ENCODE measurements at places on chromosomes 5 and 9.

DNA sequence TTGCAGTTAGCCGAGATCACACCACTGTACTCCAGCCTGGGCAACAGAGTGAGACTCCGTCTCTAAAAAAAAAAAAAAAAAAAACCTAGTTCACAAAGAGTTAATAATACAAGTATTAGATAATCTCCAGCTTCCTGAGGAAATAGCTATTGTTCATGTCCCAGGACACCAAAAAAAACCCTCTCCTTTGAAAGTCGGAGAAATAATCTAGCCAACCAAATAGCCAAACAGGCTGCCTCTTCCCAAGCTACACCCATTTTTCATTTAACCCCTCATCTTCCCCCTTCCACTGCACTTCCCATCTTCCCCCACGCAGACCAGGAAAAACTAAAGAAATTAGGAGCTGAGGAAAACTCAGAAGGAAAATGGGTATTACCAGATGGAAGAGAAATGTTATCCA is 23.6 kb downstream of the CNOT8 start:
- no peak for DNase-seq

DNA sequence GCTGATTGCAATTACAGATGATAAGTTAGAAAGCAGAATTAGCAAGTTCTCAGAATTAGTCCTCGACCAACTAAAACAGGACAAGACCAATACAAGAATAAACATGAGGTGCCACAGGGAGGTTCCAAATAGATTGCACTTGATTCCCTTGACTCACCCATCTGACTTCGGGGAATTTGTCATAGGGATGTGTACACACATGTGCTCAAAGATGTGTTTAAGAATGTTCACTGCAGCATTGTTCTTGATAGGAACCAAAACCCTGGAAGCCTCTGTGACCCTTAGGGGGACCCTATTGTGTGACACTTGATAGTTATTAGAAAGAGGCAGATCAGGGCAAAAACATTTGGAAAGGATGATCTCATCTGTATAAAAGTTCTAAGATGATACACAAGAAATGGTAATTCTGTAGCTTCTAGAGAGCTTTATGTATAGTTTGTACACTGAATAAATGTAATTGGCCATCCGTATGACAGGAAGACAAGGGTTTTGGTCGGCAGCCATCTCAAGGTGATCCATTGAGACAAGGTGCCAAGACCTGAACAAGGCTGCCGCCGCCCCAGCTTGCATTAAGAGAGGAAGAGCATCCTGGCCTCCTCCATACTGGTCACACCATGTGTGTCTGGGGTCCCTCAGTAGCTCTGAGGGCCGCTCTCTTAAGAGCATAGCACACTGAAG is 48.2 kb upstream of the GARNL3 start:
- no peak for DNase-seq

GRCh38 chr5:6715271-6715670 is 2.0 kb downstream of the TENT4A start:
- no peak for DNase-seq

DNA sequence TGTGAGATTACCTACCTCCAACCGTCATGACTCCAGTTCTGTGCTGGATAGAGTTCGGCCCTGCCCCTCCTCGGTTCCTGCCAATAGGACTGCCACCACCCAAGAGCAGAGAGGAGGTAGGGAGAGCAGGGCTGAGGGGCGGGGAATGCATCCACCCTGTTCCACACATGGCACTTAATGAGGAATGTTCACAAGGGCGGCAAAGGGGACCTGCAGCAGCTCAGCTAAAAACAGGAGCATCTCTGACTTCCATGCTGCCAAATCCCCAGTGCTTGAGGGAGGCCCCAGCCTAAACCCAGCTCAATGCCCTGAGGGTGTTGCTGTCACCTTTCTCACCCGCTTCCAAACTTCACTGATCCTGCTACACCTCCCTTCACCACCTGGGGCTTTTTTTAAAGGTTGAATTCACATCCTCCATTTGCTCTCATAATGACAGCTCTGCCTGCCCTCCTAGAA is 7.8 kb upstream of the DELE1 start:
- no peak for DNase-seq

DNA sequence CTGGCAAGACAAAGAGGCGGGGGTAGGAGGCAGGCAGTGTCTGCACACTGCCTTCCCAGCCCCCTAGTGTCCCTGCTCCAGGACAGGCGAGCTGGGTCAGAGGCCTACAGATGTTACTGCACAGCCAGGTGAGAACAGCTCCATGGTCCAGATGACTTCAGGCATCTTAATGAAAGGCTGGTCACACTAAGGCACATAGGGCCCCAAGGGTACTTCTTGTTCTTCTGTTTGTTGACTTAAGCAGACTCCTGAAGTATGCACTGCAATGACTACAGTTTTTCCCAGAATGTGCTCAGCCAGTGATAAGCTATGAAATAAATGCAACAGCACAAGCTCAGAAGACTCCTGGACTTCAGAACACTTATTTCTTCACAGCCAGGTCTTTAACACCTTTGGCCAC is 27.4 kb downstream of the ATPSCKMT start:
- no peak for DNase-seq

GRCh38 chr9:122058709-122059108 is 34.4 kb downstream of the TTLL11 start:
- no peak for DNase-seq

DNA sequence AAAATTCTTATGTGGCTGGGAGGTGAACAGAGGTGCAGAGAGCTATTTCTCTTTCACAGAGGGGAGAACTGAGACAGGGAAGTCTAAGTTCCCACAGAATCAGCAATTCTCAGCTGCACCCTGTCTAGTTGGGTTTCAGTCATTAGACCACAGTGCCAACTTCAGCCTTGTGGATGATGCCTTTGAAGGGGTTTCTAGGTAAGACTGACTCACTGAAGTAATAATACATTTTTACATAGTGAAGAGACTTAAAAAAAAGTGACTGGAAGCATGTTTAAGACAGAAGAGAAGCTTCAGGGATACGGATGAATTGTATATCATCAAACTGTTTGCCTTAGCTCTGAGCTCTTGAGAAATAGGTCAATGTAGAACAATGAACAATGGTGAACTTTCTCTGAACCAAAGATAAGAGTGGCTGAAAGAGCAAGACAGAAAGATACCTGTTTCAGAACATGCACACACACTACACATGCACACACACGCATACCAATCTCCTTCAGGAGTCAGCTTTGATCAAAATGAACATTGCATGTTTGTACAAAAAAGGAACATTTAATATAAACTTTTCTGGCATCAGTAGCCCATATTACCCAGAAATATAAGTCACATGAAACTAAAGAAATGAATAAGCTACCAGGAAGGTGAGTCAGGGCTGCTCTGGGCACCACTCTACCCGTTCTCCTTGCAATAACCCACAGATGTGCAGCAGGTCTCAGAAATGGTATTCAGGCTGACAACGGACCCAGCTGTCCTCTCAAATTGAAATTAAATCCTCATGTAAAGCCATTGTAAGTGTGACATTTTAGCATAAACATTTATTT is 12.6 kb upstream of the FYB1 start:
- DNase-seq, result no peak

DNA sequence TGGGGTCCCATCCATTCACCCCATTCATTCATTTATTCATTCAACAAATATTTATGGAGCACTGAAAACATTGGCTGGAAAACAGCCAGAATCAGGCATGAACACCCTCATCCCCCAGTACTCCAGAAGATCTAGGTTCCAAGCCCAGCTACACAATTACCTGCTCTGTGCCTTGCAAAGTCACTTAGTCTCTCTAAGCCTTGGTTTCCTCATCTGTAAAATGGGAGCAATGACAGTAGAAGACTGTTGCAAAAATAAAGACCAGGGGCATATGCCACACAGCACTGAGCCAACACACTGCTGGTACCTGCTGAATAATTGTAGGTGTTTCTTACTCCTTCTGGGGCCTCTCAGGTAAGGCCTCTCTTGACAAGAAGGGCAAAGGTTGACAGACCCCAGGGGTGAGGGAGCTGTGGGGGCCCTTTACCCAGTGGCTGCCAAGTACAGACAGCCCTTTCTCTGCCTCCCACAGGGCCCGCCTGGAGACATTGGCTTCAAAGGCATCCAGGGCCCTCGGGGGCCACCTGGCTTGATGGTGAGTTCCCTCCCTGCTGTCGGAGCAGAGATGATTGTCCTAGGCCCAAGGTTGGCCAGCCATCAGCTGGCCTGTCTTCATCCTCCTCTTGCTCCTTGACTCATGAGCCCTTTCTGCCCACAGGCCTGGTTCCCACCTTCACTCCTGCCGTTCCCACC is 22.6 kb upstream of the ORM1 start:
- DNase-seq, result no peak

DNA sequence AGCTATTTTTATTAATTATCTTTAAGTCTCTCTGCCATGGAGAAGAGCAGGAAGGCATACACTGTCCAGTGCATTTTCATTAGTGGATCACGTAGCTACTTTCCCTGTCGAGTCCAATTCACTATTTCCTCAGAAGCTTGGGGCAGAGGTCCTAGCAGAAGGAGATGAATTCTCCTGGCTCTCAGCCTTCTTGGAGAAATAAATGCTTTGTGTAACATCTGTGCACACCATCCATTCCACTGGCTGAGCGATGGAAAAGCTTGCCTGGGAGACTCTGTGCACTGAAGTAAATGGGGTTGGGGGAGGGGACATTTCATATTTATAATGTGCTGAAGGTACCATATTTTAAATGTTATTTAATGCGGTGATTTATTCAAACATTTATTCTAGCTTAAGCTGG is 23.4 kb downstream of the PROP1 start:
- DNase-seq, result no peak

- no peak for DNase-seq
Observed at GRCh38 chr9:134214766-134215419, 50.5 kb upstream of the RNU6ATAC start.

- no peak for DNase-seq
Observed at GRCh38 chr9:21974722-21975409, 19.3 kb downstream of the CDKN2A start.

DNA sequence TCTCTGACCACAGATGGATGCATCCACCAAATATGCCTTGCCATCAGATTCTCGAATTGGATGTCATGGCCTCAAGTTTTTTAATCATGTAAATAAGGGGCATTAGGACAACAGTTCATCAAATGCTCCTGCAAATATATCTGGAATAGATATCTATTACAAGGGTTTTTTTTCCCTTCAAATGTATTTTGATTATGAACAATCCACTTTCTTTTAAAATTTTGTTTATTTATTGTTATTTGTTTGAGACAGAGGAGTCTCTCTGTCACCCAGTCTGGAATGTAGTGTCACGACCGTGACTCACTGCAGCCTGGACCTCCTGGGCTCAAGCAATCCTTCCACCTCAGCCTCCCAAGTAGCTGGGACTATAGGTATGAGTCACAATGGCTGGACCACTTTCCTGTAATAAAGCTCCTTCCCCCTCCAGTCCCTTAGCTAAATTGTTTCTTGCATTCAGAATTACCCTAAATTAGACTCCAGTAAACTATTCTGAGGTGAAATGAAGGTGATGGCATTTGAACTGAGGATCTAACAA is 1412.1 kb downstream of the EFNA5 start:
- no peak for DNase-seq

GRCh38 chr5:127216143-127216542 is 74.5 kb upstream of the MEGF10 start:
- no peak for DNase-seq

DNA sequence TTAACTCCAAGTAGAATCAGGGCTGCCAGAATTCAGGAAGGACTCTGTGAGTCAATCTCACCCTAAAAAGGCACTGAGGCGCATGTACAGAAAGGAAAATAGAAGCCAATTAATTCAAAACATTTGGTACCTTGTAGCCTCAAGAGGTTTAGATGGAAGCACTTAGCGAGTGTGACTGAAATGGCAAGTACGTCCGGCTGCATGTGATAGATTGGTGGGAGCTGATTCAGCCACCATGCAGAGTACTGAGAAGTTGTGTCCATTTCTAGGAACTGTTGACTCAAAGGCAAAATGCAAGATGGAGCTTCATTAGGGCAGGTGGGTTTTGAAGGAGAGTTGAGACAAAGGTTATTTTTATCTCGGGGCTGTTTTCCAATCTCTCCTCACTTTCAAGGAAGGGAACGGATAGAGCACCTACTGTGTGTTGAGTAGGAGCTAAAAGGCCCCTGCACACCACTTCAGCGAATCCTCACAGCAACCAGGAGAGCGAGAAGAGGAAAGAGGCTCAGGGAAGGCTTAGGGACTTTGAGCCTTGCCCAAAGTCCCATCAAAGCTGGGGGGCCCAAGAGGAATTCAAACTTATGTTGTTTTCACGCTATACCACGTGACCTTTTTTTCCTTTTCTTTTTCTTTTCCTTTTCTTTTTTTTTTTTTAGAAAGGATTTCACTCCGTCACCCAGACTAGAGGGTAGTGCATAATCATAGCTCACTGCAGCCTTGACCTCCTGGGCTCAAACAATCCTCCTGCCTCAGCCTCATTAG is 34.6 kb upstream of the CPEB4 start:
- no peak for DNase-seq

- no peak for DNase-seq
Observed at GRCh38 chr9:83707518-83707767, 315 bp downstream of the UBQLN1 start.

DNA sequence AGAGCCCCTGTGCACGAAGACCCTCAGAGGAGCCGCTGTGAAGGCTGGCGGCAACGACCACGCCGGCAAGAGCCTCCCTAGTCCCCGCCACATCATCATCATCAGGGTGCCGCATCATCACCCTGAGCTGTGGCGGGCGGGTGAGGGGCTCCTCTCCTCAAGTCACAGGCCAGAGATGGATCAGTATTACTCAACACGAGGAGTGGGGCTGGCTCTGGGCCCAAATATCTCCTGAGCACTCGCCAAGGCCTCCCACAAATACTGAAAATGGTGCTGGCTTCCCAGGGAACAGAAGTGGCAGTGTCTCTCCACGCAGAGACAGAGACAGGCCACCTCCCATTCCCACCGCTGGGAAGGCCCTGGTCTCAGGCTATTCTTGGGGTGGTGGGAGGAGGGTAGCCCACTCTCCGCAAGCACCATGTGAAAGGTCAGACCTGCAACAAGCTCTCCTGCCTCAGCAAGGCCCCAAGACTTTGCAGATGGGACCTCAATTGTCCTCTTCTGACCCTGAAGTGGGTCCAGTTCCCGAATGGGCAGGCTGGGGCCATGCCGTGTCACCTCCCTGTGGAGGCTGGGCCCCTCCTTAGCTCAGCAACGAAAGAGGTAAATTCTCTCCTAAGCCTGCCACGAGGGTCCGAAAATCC is 39.3 kb upstream of the ZNF354A start:
- no peak for DNase-seq

GRCh38 chr5:35608881-35609779 is 8.5 kb upstream of the SPEF2 start:
- no peak for DNase-seq

DNA sequence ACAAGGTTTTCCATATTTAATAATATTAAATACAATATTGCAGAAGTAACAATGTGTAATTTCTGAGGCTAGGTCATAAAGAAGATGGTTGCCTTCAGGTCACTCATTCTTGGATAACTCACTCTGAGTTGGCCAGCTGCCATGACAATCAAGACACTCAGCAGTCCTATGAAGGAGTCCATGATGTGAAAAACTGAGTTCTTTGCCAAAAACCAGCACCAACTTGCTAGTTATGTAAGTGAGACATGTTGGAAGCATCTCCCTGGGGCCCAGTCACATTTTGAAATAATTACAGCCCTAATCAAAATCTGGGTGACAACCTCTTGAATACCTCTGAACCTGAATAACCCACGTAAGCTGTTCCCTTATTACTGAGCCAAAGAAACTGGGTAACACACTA is 453.2 kb downstream of the CDH18 start:
- DNase-seq, result no peak

GRCh38 chr9:125325826-125326225 is 64.2 kb downstream of the GAPVD1 start:
- DNase-seq, result no peak

GRCh38 chr9:71683598-71684235 is 84.6 kb downstream of the CEMIP2 start:
- no peak for DNase-seq

GRCh38 chr5:44574678-44575077 is 185.5 kb upstream of the FGF10 start:
- no peak for DNase-seq
